ENCODE measurements at places on chromosomes 12 and 14.

GRCh38 chr12:72578327-72578726 is 306.2 kb downstream of the TRHDE start:
- DNase-seq: no peak

- DNase-seq: no peak
Observed at GRCh38 chr12:46936042-46936441, 110.2 kb upstream of the SLC38A4 start.

- peak; percentile 42 for DNase-seq
Observed at GRCh38 chr12:49703647-49704137, 3.5 kb downstream of the FMNL3 start.

DNA sequence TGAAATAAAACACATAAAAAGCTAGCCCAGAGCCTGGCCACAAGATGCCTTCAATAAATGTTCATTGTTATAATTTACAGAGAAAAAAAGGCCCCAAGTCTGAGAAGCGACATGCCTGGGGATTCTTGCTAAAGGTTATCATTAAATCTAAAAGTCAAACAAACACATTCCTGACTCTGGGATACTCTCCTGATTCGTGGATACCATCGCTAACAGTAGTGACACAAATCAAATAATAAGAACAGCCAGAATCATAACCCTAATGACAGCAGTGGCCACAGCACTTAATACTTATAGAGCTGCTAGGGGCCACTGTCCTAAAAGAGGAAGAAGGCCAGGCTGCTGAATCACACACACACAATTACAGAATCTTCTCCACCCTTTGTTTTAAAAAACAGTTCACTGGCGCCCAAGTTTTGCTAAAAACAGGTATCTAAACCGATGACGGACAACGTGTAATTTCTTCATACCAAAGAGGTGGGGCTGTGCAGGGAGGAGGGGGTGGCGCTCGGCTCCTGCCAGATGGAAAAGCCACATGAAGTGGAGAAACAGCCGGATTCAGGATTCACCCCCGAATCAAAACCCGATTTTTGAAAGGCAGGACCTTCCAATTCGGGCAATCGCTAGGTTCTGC is 1.2 kb downstream of the CLIP1 start:
- DNase-seq: peak; percentile 52

DNA sequence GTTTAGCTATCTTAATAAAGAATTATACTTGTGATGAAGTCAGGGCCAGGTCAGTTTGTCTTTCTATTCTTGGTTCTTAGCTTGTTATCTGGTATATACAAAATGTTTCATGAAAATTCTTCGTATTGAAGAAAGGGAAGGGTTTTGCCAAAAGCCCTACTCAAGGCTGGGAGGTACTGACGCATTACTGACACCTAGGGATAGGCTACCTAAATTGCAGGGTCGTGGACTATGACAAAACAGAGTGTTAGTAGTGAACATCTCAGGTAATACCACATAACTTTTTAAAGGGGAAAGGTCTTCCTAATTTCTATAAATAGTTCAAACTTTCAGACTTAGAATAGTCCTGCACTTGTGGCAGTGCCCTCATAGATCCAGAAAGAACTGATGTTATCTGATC is 246.3 kb downstream of the RGS6 start:
- DNase-seq: no peak

- no peak for DNase-seq
Observed at GRCh38 chr14:68664225-68664681, 128.6 kb downstream of the ZFP36L1 start.

DNA sequence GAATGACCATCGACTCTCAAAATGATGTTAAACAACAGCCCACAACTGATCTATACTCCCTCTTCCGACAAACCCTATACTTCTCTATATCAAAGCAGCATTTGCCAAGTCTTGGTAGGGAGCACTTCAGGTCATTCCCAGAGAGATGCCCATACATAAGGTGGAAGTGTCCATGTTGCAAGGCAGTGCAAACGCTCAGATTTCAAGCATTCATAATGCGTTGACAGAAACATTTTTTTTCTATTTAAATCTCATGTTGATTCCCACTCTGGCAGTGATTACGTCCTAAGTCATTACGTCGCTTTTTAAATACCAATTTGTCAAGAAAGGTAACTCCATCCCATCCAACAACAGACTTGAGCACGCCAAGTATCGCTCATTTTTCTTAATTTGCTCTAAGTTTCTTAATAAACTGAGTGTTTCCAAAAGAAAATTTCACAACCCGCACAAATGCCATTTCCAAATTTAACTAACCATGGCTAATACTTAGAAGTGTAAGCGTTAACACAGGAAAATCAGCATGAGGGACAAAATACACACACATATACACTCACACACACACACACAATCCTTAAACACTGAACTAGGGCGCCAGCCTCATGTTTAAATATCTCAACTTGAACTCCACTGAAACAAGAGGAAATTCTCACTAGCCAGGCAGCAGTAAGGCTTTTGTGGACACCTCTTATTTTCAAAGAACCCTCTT is 1.1 kb downstream of the GXYLT1 start:
- DNase-seq: peak; percentile 10

GRCh38 chr12:26274441-26275312 is 79.3 kb downstream of the SSPN start:
- DNase-seq: peak; percentile 92

DNA sequence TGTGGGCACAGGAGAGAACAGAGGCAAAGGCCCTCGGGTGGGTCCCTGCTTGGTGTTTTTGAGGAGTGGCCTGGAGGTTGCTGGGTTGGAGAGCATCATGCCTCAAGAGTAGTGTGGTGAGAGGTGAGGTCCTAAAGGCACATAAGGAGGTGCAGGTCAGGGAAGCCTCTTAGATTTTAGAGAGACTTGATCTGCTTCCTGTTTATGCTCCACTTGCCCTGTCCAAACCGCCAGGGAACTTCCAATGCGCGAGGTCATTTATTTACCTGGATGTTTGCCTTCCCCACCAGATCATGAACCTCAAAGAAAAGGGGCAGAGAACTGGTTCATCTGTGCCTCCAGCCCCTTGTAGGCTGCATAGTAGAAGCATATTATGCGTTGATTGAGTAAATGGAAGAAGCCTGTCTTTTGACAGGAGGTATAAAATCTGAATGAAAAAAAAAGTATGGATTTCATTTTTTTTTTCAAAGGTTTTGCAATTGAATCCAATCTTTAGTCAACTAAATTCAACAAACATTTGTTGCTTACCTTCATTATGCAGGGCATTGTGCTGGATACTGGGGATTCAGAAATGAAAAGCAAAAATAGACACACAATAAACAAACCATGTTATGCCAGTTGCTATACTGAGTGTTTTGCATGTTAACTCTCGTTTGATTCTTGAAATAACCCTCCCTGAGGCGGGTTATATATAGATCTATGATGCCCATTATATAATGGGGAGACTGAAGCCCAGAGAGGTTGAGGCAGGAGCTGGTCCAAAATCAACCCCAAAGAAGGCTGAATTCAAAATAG is 485.2 kb downstream of the VRK1 start:
- no peak for DNase-seq

GRCh38 chr12:40752011-40752410 is 59.8 kb downstream of the CNTN1 start:
- DNase-seq: no peak

- no peak for DNase-seq
Observed at GRCh38 chr14:28830115-28830534, 63.5 kb downstream of the FOXG1 start.

DNA sequence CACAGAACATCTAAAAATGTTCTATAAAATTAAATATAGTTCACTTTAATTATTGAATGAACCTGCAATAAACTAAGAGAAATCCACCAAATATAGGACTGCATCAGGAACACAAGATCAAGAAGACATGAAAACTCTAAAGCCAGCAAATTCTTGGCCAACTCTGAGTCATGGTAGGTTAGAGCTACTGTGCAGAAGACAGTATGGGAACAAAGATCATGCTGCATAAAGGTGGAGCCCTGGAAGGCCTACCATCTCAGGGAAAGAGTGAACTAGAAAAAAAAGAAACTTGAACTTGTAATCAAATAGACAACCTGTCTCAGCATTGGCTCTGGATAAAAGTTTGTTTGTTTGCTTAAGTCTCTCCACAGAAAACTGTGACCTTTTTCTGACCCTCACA is 66.9 kb upstream of the CNOT2 start:
- DNase-seq: no peak

- DNase-seq: peak; percentile 62
Observed at GRCh38 chr12:102948941-102949352, 8.5 kb upstream of the ASCL1 start.

- peak; percentile 57 for DNase-seq
Observed at GRCh38 chr12:49358483-49359141, 8.7 kb upstream of the SPATS2 start.

GRCh38 chr14:87940382-87940781 is 52.6 kb downstream of the GALC start:
- DNase-seq: no peak

- DNase-seq: peak; percentile 29
Observed at GRCh38 chr14:68297876-68298468, 478.4 kb downstream of the RAD51B start.

DNA sequence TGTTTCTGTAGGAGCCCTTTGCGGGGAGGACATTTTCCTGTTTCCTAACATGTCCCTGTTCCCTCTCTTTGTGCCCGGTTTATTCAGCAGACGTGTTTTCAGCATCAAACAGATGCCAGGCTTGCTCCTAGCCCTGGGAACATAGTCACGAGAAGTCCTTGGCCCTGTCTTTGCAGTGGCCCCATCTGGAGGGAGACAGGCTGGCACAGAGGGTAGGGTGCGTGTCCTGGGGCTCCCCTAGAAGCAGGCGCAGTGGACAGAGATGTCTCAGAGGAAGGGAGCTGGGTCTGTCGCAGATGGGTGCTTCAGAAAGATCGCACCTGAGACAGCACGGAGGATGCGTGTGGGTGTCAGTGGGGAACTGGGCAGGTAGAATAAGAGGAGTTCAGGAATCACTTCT is 75.0 kb upstream of the DYNC1H1 start:
- DNase-seq: no peak

GRCh38 chr14:77107228-77107627 is 9.2 kb downstream of the CIPC start:
- DNase-seq: no peak

GRCh38 chr14:77319422-77319821 is 1.3 kb downstream of the POMT2 start:
- no peak for DNase-seq

DNA sequence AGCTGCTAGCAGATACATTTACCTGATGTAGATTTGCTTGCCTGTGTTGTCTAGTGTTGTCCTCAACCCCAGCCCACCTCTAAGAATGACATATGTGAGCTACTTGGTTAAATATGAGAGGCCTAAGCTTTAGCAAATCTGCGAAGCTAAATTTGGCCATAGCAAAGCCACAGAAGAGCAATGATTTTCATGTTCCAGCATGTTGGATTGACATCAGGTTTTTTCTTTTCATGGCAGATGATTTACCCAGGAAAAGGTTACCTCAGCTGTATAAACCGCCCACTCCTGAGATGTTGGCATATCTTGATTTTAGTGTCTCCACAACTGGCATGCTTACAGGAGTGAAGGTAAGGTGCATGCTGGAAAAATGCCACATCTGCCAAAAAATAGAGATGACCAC is 36.4 kb upstream of the ATF1 start:
- no peak for DNase-seq

DNA sequence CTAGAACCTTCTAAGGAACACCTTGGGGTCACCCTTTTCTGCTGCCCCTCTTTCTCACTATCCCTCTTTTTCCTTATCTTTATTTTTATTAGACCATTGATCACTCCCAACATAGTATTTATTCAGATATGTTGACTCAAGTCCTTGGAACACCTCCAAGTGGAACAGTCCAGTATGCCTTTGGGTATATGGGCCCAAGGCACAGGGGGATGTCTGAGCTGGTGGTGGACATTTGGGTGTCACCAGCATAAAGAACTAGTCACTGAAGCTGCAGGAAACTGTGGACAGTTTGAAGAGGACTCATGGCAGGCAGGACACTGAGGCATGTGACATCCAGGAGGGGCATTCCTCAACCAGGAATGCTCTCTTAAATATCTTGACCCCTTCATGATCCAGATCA is 105.6 kb downstream of the VEZT start:
- no peak for DNase-seq

- peak; percentile 56 for DNase-seq
Observed at GRCh38 chr14:37232907-37233481, 35.3 kb downstream of the MIPOL1 start.

DNA sequence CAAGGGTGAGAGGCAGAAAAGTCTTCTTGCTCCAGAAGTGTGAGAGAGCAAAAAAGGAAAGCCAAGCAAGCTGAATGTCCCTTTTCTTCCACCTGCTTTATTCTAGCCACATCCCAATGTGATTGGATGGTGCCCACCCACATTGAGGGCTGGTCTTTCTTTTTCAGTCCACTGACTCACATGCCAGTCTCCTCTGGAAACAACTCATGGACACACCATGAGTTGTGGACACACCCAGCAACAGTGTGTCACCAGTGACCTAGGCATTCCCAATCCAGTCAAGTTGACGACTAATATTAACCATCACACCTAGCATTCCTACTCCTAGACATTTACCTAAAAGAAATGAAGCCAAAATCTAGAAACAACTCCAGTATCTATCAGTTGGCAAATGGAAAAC is 7.2 kb upstream of the DICER1 start:
- DNase-seq: no peak

- peak; percentile 95 for DNase-seq
Observed at GRCh38 chr14:68816183-68816942, 23.5 kb upstream of the ZFP36L1 start.

GRCh38 chr12:57515934-57516541 is 4.3 kb downstream of the DDIT3 start:
- DNase-seq: no peak
